ENCODE measurements at places on chromosomes 4 and X. TPM values are rescaled to one million over a fixed set of nuclear protein-coding genes. Genes with fewer than 3 reads are reported as not detected.

The MAGEB16 gene
- not detected for total RNA-seq

The CHRNA9 gene
- total RNA-seq: not detected

The RAB39B gene
- 2.0 TPM for total RNA-seq

The SRPX gene
- total RNA-seq: 0.23 TPM

The RGN gene
- total RNA-seq: 3.4 TPM

The LINC00632 gene
- 0.13 TPM for total RNA-seq

The SMIM31 gene
- not detected for total RNA-seq

The WFS1 gene
- 67.5 TPM for total RNA-seq

The MAP7D2 gene
- 7.6 TPM for total RNA-seq

The DCLK2 gene
- 9.5 TPM for total RNA-seq

The CT45A2 gene
- not detected for total RNA-seq

The SNX25 gene
- total RNA-seq: 16.7 TPM

The DKK2 gene
- total RNA-seq: not detected

The INPP4B gene
- total RNA-seq: 4.5 TPM

The DRD5 gene
- total RNA-seq: not detected

Data from Panc1 (cell line).